ENCODE measurements at places on chromosomes 7 and 10.

GRCh38 chr7:117835016-117835664 is 38.1 kb downstream of the CTTNBP2 start:
- no peak for DNase-seq

- DNase-seq: no peak
Observed at GRCh38 chr7:5773661-5774086, 7.8 kb downstream of the RNF216 start.

- DNase-seq: no peak
Observed at GRCh38 chr7:5421714-5422395, 1.8 kb downstream of the TNRC18 start.

DNA sequence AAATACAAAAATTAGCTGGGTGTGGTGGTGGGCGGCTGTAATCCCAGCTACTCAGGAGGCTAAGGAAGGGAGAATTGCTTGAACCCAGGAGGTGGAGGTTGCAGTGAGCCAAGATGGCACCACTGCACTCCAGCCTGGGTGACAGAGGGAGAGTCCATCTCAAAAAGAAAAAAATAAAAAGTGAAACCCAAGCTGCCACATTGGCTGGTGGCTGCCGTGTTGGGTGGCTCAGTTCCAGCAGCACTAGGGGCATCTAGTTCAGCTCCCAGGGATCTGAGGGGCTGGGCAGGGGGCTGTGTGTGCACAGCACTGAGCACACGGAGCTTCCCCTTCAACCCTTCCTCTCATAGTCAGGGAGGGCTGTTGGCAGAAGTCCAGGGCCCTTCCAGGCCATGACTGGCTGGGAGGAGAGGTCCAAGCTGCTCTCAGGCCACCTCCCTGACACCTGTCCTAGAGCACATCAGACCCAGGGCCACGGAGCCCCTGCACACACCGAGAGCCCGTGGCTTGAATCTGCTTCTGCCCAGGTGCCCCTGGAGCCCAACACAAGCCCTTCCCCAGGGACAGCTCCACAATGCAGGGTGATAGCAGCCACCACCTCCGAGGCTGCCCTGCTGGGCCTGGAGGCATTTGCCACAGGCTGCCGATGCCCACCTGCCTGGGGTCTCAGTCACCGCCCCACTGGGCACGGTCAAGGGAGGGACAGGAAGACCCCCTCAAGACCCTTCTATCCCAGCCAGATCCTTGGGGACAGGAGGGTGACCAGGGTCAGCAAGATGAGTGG is 47.3 kb downstream of the YKT6 start:
- no peak for DNase-seq

DNA sequence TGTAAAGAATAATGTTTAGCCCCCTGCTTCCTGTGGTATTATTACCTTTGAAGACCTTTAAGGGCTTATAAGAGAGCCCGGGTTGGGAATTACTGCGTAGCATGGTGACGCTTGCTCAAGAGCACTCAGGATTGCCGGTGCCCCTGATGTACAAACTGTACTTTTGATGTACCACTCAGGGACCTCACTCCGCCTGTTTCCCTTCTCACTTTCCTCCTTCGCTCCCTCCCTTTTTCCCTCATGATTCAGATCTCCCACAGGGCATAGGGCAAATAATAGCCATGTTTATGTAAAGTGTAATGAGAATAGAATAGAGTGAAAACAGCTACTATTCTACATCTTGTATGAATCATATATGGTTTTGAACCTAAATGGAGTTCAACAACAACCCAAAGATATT is 77.8 kb upstream of the PDCD4 start:
- no peak for DNase-seq

DNA sequence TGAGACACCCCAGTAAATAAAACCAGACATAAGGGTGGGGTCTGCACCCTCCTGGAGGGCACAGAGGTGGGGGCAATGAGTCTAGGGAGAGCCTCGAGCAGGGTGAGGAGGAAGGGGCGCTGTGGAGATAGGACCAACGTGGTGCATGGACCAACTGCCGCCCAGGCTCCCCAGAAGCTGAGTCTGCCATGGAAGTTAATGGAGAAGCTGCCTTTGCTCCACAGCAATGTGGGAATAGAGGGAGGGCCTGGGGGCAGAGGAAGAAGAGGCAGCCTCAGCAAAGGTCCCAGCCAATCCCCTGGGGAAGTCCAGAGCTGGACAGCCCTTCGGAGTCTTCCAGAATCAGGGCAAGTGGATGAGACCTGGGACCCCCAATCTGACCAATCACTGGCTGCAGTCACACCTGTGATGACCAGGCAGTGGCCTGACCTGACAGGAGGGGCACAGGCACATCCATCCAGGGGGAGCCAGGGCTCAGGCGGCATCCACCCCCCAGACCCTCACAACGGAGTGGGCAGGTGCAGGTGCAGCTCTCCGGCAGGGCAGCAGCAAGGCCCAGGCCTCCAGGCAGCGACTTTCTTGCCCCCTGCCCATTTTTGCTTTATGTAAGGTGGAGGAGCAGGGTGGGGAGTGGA is 242.2 kb upstream of the PPP2R2D start:
- peak; percentile 37 for DNase-seq

DNA sequence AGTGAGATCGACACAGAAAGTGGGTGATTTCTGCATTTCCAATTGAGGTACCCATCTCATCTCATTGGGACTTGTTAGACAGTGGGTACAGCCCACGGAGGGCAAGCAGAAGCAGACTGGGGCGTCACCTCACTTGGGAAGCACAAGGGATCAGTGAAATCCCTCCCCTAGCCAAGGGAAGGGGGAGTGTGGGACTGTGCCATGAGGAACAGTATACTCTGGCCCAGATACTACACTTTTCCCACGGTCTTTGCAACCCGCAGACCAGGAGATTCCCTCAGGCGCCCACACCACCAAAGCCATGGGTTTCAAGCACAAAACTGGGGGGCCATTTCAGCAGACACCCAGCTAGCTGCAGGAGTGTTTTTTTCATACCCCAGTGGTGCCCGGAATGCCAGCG is 99.8 kb downstream of the ODAD2 start:
- DNase-seq: no peak

GRCh38 chr7:124033095-124033806 is 384 bp upstream of the TMEM229A start:
- no peak for DNase-seq

GRCh38 chr10:71569775-71570588 is 149.6 kb downstream of the C10orf105 start:
- DNase-seq: no peak

DNA sequence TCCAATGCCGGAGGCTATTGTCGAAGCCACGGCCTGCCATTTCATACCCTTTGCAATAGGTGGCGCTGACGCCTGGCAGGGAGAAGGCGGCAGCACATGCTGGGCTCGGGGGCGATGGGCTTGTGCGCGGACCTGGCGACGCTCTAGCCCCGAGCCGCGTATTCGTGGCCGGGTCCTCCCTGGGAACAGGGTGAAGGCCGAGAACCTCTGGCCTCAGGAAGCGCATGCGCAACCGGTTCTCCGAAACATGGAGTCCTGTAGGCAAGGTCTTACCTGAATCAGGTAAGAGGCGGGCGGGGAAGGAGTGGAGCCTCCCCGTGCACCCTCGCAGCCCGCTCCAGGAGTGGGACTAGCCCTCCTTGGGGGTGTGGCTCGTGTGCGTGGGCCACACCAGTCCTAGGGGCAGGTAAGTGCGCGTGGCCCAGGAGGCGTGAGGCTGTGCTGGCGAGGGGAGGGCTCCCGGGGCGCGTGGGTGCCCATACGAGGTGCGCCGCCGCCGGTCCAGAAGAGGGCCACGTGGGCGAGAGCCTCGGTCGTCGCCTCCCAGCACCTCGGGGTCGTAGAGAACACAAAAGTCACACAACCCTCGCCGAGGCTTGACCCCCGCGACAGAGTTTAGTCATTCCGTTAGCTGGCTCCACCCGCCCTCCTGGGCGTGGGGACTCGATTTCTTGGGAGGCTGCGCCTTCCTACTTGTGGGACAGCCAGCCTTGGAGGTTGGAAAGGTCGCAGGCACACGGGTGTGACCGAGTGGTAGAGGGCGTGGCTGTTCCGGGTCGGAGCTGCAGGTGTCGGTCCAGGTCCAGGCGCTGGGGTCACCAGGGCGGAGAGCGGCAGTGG is 5.6 kb upstream of the MEST start:
- peak; percentile 76 for DNase-seq

DNA sequence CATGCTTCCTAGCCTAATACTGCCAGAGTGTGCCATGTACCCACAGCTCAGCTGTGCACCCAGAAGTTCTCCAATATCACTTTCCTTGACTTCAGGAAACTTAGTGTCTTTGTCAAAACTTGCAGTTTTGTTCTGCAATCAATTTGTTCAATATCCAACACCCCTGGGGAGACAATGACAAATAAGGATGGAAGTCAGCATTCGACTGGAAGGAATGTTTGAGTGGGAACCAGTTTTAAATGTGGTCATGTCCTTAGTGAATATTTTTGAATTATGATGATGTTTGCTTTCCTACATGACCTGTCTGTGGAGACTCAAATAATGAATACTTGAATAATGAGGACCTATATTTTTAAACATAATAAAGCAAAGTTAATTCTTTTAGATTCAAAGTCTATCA is 112.0 kb downstream of the ANK3 start:
- no peak for DNase-seq

DNA sequence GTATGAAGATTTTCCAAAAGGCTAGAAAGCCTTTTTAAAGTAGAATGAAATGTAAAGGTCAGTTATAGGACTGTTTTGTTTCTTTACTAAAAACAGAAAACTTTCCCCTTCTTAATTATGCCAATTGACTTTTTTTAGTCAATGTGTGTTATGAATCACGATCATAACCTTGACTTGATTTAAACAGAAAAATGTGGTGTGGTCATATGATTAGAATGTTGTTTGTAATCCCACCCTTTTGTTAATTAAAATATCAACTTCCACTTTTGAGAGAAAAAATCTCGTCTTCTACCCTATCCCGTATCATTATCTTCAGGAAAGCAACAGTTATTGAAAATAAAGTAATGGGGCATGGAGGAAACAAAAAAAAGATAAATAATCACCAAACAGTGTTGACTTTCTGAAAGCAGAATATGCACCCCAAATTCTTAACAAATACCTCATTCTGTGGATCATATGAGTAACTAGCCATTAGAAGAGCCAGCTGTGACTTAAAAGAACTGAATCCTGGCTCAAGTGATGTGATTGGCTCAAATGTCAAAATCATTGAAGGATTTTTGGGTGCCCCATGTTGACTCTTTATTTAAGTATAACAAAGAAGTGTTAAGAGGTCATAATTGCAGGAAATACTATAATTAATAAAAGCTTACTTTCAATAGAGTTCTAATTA is 32.3 kb upstream of the SLC16A12 start:
- DNase-seq: no peak

DNA sequence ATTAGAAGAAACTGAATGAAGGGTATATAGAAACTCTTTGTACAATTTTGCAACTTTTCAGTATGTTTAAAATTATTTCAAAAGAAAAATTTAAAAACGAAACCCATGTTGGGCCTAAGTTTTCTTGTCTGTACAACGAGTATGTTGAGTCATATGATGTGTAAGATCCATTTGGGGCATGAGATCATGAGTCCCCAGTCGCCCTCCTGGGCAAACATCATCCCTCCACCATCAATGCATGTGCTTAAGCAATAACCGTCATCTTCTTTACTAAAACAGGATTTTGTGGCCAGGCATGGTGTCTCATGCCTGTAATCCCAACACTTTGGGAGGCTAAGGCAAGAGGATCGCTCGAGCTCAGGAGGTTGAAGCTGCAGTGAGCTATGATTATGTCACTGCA is 54.2 kb upstream of the CDCA7L start:
- DNase-seq: no peak

DNA sequence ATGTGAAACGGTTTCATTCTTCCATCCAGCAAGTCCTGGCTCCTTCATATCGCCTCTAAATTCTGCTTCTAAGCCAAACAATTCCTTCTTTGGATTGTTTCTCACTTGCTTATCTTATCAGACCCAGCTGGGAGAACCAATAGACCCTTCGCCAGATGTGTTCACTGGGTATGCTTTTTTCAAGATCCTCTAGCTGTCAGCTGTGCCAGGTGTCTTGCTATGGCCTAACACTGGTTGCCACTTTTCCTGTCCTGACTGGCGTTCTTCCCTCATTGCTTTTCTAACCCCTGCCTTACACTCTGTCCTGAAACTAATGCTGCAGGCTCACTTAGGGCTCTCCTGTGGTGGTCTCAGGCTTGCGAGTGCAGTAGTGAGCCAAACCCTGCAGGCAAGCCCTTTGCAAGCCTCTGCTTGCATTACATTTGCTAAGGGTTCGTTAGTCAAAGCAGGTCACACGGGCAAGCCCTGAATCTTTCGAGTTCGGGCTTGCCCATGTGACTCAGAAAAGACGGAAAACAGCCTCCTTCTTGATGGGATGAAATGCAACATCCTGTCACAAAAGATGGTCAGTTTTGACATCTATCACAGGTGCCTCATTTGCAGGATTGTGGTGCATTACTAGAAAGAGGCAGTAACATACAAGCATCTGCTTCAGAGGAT is 92.8 kb downstream of the VWC2 start:
- no peak for DNase-seq

GRCh38 chr7:105760551-105761447 is 115.6 kb downstream of the ATXN7L1 start:
- DNase-seq: no peak

GRCh38 chr10:34885898-34886297 is 70.8 kb upstream of the PARD3 start:
- no peak for DNase-seq

GRCh38 chr7:142862351-142862750 is 7.5 kb downstream of the EPHB6 start:
- no peak for DNase-seq

DNA sequence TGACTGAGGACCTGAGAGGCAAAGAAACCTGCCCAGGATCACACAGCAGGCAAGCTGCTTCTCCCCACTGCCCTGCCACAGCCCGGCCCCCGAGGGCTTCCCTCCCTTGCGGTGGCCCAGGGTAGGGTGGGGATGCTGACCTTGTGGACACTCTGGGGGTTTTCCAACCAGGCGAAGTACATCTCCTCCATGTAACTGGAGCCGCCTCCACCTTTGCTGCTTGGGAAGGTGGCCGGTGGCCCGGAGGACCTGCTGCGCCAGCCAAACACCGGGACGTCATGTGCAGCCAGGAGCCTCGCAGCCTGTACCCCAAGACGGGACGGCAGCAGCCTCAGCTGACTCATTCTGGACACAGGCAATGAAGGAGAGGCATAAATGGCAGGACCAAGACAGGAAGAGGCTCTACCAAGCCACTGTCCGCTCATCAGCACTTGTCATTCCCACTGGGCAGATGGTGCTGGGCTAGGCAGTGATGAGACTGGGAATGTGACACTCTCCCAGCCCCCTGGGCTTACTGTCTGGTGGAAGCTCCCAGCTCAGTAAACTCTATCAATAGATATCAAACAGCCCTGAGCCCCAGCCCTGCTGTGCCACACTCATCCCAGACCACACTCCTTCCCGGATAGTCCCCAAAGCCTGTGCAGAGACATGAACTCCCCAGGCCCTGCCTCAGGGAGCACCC is 3.7 kb downstream of the OGDHL start:
- DNase-seq: no peak

- DNase-seq: no peak
Observed at GRCh38 chr10:101411598-101411997, 57.6 kb downstream of the BTRC start.

- no peak for DNase-seq
Observed at GRCh38 chr7:46479680-46480079, 558.6 kb upstream of the IGFBP3 start.

- DNase-seq: no peak
Observed at GRCh38 chr7:45027774-45028114, 27.7 kb downstream of the CCM2 start.

- DNase-seq: no peak
Observed at GRCh38 chr7:17040716-17041115, 158.9 kb upstream of the AGR3 start.

- DNase-seq: no peak
Observed at GRCh38 chr10:124166431-124167125, 73.2 kb upstream of the CHST15 start.

GRCh38 chr7:75758491-75758890 is 13.5 kb downstream of the CCL26 start:
- no peak for DNase-seq

Data from RWPE2 (cell line).